ENCODE measurements at places on chromosomes 7 and 10.

DNA sequence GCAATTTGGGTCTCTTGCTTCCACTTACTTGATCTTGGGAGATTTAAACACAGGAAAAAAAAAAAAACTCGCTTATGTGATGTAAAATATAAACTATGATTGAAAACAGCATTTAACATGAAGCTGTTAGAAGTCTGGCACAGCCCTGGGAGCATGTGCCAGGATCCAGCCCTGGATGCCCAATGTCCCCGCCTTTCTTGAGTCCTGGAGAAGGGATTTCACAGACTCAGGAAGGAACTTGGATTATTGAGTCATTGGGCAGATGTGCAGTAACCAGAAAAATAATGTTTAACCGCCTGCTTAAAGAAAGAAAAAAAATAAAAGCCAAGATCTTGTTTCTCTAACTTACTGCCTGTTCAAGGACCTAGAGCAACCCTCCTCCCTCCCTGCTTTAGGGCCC is 3.7 kb upstream of the JCAD start:
- DNase-seq = no peak

DNA sequence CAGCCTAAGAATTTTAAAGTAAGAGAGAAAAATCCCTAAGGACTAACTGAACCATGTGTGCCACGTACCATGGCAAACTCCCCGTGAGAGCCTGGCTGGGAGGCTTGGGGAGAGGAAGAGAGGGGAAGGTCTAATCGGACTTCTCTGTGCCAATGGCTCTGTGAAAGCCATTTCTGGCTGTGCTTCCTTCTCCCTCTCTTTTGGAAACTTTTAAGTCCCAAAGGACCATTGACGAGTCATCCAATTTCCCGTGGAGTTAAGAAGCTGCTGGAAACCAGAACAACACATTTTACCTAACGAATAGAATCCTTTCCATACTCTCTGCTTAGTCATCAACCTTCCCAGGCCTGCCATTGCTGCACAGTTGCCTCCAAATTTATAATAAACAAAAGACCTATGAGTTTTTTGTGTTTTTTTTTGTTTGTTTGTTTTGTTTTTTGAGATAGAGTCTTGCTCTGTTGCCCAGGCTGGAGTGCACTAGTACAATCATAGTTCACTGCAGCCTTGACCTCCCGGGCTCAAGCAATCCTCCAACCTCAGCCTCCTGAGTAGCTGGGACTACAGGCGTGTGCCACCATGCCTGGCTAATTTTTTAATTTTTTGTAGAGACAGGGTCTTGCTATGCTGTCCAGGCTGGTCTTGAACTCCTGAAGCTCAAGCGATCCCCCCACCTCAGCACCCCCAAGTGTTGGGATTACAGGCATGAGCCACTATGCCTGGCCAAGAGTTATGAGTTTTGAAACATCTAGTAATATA is 13.2 kb downstream of the LAMB1 start:
- DNase-seq = no peak

DNA sequence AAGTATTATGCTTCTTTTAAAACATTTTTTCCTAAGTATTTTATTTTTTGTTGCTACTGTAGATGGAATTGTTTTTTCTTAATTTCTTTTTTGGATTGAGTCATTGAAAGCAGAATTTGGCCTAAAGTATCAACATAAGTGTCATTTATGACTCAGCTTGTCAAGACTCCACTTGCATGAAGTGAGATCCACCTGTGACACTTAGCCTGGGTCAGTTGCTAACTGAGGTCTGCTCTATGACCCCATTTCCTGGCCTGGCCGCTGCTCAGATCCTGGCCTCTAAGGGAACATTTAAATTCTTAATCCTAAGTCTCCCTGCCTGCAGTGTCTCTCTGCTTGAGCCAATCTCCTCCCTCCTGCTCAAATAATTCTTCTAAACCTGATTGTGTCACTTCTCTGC is 35.5 kb downstream of the TMEM270 start:
- DNase-seq = no peak

DNA sequence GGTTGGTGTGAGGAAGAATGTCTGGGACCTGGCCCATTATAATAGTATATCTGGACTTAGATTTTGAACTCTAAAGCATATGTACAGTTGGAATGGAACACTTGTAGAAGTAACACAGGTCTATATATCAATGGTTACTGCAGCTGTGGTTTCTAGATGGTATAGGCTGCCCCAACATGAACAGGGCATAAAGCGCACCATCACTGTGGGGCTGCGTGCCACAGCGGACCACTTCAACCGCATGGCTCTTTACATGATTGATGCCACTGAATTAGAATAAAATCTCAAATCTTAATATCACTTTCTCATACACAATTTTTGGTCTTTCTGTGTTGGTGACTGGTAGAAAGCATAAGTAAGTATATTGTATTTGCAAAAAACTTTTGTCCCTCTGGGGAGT is 59.5 kb downstream of the KLRG2 start:
- no peak for DNase-seq

DNA sequence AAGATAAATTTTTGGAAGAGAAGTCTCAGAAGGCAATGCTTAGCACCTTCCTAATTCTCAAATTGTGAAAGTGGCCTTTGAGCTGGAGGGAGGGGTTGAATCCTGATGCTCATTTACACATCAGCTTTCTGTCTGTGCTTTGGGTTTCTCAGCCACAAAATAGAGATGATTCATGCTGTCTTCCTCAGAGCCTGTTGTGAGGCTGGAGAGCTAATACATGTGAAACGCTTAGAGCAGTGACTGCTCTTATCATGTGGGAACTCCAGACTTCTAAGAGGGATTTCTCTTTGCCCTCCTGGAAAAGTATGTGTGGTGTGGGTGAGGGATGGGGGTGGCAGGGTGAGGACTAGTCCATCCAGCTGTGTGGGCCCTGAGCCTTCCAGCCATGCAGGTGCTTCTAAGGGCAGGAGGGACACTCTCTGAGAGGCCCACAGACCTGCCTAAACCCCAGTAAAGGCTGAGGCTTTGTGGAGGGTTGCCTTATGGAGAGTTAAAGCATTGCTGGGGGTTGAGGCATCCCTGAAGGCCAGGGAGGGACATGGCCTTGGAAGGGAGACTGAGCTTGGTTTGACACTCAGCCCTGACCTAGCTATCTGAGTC is 4.8 kb upstream of the EVX1 start:
- DNase-seq = no peak

- DNase-seq = no peak
Measured at GRCh38 chr7:45703373-45703821, 129.2 kb downstream of the ADCY1 start.

- no peak for DNase-seq
Measured at GRCh38 chr10:68047122-68047521, 28.0 kb downstream of the HERC4 start.

- no peak for DNase-seq
Measured at GRCh38 chr10:22764639-22765038, 50.3 kb upstream of the PIP4K2A start.

- DNase-seq = no peak
Measured at GRCh38 chr10:123798856-123799255, 92.8 kb downstream of the CPXM2 start.

- no peak for DNase-seq
Measured at GRCh38 chr7:46781901-46782439, 799.9 kb downstream of the TNS3 start.

- DNase-seq = no peak
Measured at GRCh38 chr10:14476641-14477407, 146.1 kb upstream of the FRMD4A start.

- DNase-seq = no peak
Measured at GRCh38 chr7:31202801-31203200, 137.7 kb downstream of the NEUROD6 start.

DNA sequence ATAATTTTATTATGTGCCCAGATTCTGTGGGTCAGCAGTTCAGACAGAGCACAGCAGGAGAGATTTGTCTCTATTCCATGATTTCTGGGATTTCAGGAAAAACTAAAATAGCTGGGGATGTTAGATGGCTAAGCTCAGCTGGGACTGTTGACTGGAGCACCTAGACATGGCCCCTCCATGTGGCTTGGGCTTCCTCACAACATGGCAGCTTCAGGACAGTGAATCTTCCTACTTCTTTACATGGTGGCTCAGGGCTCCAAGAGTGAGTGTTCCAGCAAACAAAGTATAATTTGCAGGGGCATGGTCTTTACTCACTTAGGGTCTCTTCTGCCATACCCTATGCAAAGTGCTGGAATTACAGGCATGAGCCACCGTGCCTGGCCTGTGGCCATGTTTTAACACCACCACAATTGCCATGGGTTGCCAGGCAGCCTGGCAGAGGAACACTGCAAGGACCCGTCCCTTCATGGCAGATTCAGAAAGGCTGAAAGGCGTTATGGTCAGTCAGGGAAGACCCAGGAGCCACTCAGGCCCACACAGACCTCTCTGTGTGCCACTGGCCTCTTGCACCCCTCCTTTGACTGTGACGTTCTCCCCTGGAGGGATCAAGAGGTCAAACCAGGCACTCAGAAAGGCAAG is 50.8 kb upstream of the ZMIZ1 start:
- no peak for DNase-seq

GRCh38 chr7:106459397-106460072 is 174.8 kb upstream of the NAMPT start:
- no peak for DNase-seq

- DNase-seq = no peak
Measured at GRCh38 chr10:54434782-54435181, 366.2 kb downstream of the PCDH15 start.

DNA sequence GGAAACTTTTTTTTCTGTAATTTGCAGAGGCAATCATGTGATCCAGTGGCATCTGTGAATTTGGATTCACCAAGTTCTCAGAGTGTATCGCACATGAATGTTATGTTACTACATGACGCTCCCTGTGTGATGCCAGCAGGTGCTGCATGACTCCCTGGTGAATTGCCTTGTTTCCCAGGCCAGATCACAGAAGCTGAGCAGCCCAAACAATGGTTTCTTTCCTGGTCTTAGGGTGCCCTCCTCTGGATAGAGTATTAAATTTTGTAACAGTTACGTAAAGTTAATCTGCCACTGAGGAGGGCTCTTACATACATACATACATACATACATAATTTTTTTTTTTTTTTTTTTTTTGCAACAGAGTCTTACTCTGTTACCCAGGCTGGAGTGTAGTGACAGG is 3.6 kb downstream of the ZSCAN21 start:
- DNase-seq = peak; percentile 83

GRCh38 chr10:44105696-44106095 is 279.2 kb downstream of the CXCL12 start:
- DNase-seq = no peak

- no peak for DNase-seq
Measured at GRCh38 chr7:142017451-142017850, 21.8 kb downstream of the MGAM start.

DNA sequence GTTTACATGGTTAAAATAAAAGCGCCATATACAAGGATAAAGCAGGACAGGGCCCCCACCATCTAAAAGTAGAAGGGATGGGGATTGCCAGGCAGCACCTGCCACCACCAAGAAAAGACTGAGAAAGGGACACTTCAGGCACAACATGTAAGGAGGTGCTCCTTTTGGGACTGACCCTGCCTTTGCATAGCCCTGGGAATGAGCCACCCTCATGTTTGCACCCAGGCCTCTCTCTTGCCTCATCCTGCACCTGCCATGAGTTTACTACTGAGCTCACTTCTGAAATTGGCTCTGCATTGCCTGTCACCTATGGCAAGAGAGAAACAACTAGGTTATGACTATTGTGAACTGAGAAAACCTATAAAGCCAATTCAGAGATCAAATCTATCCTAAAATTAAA is 489.7 kb downstream of the KCNMA1 start:
- DNase-seq = no peak

DNA sequence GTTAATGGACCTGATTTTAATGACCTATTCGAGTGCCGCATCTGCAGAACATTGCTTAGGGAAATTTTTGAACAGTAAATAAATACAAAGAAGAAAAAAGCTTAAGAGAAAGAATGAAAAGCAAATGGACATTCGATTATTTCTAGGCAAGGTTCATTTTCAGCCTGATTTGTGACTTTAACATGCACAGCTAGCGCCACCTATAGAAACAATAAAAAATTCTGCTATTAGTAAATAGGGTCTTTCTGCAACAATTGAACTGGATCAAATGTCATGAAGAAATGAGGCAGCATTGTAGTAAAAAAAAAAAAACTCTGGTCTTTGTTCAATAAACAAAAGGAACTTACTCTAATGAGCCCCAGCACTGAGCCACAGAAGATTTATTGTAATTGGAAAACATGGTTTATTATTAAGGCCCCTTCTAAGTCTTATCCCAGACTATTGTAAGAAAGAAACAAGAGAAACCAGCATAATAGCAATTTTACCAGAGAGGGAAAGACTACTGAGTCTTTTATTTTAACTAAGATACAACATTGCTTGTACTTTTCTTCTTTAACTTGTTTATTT is 41.4 kb upstream of the GHITM start:
- no peak for DNase-seq

GRCh38 chr7:8433477-8434289 is at the start of gene NXPH1:
Gene NXPH1 (plus strand): TSS chr7:8433609.
- peak; percentile 84 for DNase-seq
